ENCODE measurements at places on chromosomes 13 and 19.

- DNase-seq, result no peak
Measured at GRCh38 chr13:37138169-37138568, 32.7 kb upstream of the CSNK1A1L start.

DNA sequence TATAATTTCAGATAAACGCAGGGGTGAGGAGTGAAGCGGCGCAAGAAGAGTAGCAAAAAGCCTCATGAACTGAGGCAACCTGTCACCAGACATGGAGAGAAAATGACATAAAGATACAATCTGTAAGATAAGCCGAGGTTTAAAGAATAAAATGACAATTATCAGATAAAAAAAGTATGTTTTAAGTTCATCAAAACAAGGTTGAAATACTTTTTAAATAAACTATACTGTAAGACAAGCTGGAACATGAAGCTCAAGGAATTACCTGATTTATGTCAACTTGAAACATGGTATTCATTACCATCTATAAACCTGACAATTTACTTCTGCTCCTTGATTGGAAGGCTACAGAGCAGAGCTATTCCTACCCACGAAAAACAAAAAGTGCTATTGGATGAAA lies 61.6 kb downstream of the MYCBP2 start:
- DNase-seq, result no peak

DNA sequence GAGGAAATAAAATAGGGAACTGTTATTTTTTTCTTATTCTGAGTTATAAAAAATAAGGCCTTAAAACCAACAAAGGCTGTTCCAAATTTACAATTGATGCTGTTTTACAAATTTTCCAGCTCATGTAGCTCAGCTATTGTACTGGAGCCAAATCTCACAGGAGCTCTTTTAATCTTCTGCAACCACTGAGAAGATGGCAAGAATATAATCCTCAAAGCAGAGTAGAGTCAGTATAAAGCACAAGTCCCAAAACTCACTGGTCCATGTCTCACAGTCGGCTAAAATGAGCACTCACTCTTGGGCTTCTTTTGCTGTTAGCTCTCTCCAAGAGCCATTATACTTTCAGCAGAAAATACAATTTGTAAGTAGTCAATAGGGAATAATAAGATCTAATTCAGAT lies 1074.4 kb upstream of the PRR20A start:
- no peak for DNase-seq

- no peak for DNase-seq
Measured at GRCh38 chr13:43204591-43204990, 181.2 kb downstream of the DNAJC15 start.

- DNase-seq, result no peak
Measured at GRCh38 chr19:55070466-55071128, 5.1 kb upstream of the EPS8L1 start.
